CD4-positive, CD25-positive, alpha-beta regulatory T cell (primary cell): ENCODE measurements at places on chromosomes 7 and 10. TPM values are rescaled to one million over a fixed set of nuclear protein-coding genes. Genes with fewer than 3 reads are reported as not detected.

GRCh38 chr7:137454767-137455166, 111.2 kb upstream of the PTN start:
- no peaks in the 10 kb centered on the region for H3K27me3 ChIP-seq
- no peaks in the 10 kb centered on the region for H3K4me1 ChIP-seq
- no peak overlapping the region for H3K27ac ChIP-seq
- H3K36me3 ChIP-seq, result no peaks in the 10 kb centered on the region
- H3K4me3 ChIP-seq, result no peak overlapping the region

- H3K27me3 ChIP-seq, result no peaks in the 10 kb centered on the region
Observed at GRCh38 chr7:157566631-157567006, 229.8 kb downstream of the DNAJB6 start.

GRCh38 chr10:78349911-78350663, 316.4 kb downstream of the RPS24 start:
- no peaks in the 10 kb centered on the region for H3K36me3 ChIP-seq
- no peak overlapping the region for H3K4me3 ChIP-seq
- H3K27ac ChIP-seq, result no peak overlapping the region
- no peak for DNase-seq
- no peaks in the 10 kb centered on the region for H3K4me1 ChIP-seq

DNA sequence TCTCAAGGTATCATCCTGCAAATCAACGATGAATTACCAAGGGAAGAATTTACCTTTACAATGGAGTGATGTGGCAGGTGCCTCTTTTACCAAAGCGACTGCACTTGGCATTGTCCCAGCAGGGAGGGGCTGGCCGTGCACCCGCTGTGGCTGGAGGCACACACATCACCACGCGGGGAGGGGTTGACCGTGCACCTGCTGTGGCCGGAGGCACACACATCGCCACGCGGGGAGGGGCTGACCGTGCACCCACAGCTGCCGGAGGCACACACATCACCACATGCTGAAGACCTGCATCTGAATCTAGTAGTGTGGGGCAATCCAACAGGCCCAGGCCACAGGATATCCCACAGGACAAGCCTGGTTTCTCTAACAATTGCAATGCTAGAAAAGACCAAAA, 493.5 kb downstream of the DNAJB6 start:
- DNase-seq, result no peak
- H3K36me3 ChIP-seq, result no peaks in the 10 kb centered on the region
- no peak overlapping the region for H3K27ac ChIP-seq

- H3K27me3 ChIP-seq, result no peaks in the 10 kb centered on the region
- no peaks in the 10 kb centered on the region for H3K36me3 ChIP-seq
- H3K4me1 ChIP-seq, result peaks cover 22% of the 10 kb centered on the region
- DNase-seq, result no peak
- H3K4me3 ChIP-seq, result no peak overlapping the region
Observed at GRCh38 chr7:50285269-50285668, 19.2 kb upstream of the IKZF1 start.

AFAP1L2 gene
- 1.1 TPM for total RNA-seq

DNA sequence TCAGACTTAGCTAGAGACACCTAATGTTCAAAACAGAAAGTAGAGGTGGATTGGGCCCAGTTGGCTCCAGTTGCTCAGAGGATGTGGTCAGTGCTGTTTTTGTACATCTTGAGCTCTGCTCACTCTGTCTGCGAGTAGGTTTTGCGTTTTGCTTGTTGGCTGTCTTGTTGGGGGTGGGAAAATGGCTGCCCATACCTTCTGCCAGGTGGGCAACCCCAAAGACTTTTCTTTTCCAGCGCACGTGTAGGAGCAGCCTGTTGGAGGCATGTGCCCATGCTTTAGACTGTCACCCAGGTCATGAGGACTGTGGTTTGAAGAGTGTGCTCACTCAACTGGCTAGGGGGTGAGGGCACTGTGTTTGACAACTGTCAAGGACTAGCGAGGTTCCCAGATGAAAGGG, 73.9 kb downstream of the KAT6B start:
- H3K4me1 ChIP-seq, result peaks cover 45% of the 10 kb centered on the region
- no peak for DNase-seq
- peak overlapping the region; percentile 27 for H3K4me3 ChIP-seq

DNA sequence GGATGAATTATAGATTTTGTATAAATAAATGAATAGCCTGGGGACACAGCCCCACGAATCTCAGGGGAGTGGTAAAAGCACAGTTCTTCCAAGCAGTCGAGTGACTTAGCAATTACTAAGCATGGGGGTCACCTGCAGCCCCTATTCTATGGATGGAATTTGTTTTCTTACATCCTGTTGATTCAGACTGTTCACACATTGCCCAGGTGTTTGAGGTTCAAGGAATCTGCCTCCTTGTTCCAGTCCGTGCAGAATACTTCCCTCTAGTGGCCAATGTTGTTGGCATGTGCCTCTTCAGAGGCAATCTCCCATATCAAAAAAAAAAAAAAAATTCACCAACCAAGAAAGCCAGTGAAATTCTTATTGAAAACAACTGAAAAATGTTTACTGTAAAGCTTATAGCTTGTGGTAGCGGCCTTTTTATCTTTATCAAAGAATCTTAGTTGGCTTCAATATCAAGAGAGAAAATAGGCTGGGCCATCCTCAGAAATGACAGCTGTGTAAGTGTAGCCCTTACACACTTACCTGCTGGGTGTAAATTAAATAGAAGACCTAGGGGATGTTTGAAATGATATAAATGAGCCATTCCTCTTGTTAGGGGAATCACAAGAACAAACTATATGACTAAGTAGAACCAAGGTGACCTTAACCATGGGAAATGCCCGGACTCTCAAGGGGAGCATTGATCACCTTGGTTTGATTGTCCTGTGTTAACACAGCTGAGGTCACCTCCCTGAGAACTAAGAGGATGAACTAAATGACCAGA, 7.8 kb downstream of the LIPM start:
- DNase-seq, result peak; percentile 73
- peaks cover 4% of the 10 kb centered on the region for H3K4me1 ChIP-seq
- H3K27ac ChIP-seq, result no peak overlapping the region
- no peaks in the 10 kb centered on the region for H3K36me3 ChIP-seq
